ENCODE measurements at places on chromosomes 2 and 18. TPM values are rescaled to one million over a fixed set of nuclear protein-coding genes. Genes with fewer than 3 reads are reported as not detected.

Gene CIDEA
- 0.13 TPM for total RNA-seq

Gene NXPH2
- 0.33 TPM for total RNA-seq

Gene NCKAP5
- total RNA-seq, result 0.76 TPM

Gene BCL11A
- total RNA-seq, result 0.20 TPM

Gene RFTN2
- total RNA-seq, result 3.5 TPM

Gene ZBTB14
- 7.8 TPM for total RNA-seq

Gene DYSF
- 2.3 TPM for total RNA-seq

Gene ALK
- total RNA-seq, result 0.07 TPM

Gene SFXN5
- 11.6 TPM for total RNA-seq

Gene CYTIP
- total RNA-seq, result 5.5 TPM

Gene HYCC2
- 10.6 TPM for total RNA-seq

Gene SLC66A2
- 48.1 TPM for total RNA-seq

Gene AOX1
- 13.0 TPM for total RNA-seq

Gene REL
- total RNA-seq, result 4.8 TPM

Gene IL36B
- total RNA-seq, result not detected

Gene AP1S3
- total RNA-seq, result 18.6 TPM

Gene NDC80
- total RNA-seq, result 2.4 TPM

Gene TCF4
- total RNA-seq, result 91.4 TPM

Gene HSBP1L1
- 3.9 TPM for total RNA-seq

Gene LYPD6
- total RNA-seq, result 0.07 TPM

Gene IL18RAP
- not detected for total RNA-seq

Gene SLC9A4
- total RNA-seq, result 0.03 TPM

Gene HMSD
- total RNA-seq, result not detected

Gene FLACC1
- total RNA-seq, result 1.3 TPM

Gene FOXD4L1
- 0.13 TPM for total RNA-seq
